NCI-H1048 (cell line): ENCODE measurements at places on chromosomes 11 and 22.

- no peak for DNase-seq
Observed at GRCh38 chr11:130001461-130002351, 929 bp downstream of the PRDM10 start.

DNA sequence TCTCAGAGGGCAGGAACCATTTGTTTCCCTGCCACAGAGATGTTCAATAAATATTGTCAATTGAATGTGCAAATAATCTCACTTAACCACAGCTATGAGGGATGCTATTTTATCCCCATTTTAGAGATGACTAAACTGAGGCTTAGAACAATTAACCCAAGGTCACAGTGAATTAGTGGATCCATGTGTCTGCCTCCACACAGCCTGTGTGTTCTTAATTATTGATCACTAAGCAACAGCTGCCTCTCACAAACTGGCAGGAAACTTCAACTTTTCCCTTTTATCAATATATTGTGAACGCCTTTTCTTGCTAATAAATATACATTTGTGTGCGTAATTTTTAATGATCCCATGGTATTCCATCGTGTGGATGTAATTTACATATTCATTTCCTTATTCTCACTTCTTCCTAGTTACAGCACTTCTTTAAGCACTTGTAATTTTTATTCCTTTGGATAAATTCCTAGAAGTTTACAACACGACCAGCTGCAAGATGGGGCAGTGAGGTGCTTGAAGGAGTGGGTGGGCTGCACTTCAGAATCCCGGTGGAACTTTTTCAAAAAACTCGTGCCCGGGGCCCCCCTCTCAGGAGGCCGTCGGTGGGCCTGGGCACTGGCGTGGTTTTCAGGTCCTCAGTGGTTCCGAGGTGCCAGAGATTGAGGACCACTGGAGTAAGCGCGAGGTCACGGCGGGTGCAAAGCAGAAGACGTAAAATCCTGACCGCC lies 915 bp upstream of the SREBF2 start:
- DNase-seq: no peak

GRCh38 chr11:17564687-17565042 lies 17.6 kb downstream of the OTOG start:
- DNase-seq: no peak

DNA sequence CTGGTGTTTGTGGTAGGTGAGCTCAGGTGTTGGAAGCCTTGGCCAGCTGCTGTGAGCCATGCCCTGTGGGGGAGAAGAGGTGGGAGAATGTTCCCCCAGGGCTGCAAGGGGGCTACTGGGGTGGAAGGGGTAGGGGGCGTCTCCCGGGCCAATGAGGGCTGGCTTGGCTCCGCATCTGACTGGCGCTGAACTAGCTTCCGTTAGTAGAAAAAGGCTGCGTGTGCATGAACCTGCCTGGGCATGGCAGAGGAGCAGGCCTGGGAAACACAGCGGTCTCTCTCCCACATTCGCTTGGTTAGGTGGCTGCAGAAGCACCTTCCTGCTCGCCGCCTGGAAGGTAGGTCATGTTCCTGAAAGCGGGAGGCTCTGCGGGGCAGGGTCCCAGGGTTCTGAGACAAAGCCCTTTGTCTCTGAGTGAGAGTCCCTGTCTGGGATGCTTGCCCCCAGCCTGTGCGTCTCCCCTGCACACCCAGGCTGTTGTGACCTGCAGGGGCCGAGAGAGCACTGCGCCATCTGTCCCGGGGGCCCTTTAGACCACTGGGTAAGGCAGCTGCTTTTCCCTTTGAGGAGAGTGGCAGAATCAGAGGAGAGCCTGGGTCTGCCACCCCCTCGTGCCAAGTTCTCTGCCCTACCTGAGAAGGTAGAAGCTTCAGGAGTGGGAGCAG lies 178.8 kb downstream of the ST3GAL4 start:
- DNase-seq: no peak

- DNase-seq: no peak
Observed at GRCh38 chr11:80086496-80087055, 645.7 kb upstream of the TENM4 start.
